COR-L47 (cell line): ENCODE measurements at places on chromosomes 2 and 18.
A peak's percentile ranks its signal among the peaks of the same experiment; 100 is the strongest.

DNA sequence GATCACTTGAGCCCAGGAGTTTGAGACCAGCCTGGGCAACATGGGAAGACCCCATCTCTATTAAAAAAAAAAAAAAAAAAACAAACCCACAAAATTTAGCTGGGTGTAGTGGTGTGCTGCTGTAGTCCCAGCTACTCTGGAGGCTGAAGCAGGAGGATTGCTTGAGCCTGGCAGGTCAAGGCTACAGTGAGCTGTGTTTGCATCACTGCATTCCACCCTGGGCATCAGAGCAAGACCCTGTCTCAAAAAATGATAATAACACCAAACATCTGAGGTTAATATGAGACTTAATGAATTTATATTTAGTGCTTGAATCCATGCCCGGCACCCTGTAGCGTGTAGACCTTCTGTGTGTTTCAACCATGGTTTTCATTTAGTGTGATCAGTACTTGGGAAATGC is 22.8 kb downstream of the CABLES1 start:
- DNase-seq, result no peak

DNA sequence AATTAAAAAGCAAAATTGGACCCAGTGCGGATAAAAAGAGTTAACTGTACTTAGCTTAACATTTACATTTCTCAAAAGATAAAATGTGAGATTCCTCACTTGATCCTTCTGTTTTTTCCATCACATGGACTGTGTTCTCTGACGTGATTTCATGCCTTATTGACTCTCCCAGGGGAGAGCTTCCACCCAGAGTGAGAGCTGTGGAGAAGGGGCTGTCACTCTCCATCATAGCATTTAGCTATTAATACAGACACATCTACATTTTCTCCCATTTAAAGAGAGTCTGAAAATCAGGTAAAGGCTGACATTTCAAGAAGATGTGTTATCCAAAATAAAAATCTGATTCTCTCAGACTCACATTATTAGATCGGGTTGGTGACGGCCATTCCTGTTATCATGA is 493.8 kb downstream of the FBXO15 start:
- no peak for DNase-seq

DNA sequence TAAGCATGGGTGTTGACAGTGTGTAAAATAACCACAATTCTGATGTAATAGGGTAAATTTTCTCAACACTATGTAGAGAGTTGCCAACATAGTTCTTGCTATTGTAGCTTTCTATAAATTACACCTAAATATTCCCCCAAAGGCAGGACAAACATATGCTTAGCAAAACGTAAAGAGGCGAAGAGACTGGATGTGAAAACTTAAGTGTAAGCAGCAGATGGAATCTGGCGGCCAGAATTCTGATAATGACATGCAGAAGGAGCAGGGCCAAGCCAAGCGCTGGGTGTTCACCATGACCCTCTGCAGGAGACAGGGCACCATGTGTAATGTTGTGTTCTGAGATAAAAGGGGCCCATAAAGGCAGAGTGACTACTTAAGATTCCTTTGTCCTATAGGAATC is 105.2 kb upstream of the ZNF521 start:
- DNase-seq, result no peak

DNA sequence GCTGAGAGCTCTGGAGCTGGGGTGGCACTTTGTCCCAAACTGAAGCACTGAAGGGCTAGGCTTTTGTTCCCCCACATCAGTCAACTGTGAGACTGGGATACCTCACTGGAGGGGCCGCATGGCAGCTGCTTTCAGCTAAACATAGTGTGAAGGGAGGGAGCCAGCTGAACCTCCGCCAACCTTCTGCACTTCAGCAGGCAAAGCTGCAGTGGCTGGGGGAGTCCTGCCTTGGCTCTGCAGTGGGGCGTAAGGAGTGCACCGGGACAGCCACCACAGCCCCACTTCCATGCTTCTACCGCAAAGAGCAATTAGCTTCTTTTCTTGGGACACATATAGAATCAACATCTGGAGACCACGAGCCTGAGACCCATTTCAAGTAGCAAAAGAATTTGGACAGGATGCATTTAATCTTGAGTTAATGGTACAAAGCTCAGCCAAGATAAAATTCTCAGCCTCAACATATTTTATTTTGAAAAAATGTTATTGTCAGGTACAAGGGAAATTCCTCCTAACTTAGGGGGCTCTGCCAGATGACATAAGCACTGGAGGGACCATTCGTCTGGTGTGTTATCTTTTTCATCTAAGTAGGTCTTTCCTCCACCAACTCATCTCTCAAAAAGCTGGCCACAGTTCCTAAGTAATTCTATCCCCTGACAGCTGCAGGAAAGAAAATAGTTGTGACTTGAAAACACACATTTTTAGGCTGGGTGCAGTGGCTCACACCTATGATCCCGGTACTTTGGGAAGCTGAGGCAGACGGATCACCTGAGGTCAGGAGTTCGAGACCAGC is 25.6 kb upstream of the MYCN start:
- DNase-seq, result no peak

GRCh38 chr2:43266711-43267111 is 40.3 kb upstream of the ZFP36L2 start:
- no peak for DNase-seq

- DNase-seq, result no peak
Observed at GRCh38 chr2:239269173-239269885, 131.5 kb downstream of the HDAC4 start.

- no peak for DNase-seq
Observed at GRCh38 chr2:195360242-195360641, 296.8 kb upstream of the SLC39A10 start.

GRCh38 chr2:39411181-39411944 is 25.7 kb downstream of the MAP4K3 start:
- DNase-seq, result no peak

GRCh38 chr2:39080152-39080551 is 40.7 kb downstream of the SOS1 start:
- no peak for DNase-seq

- no peak for DNase-seq
Observed at GRCh38 chr18:50458796-50459195, 84.0 kb downstream of the SKA1 start.

GRCh38 chr2:210795506-210795905 is 239.1 kb downstream of the CPS1 start:
- no peak for DNase-seq

GRCh38 chr2:11079136-11079824 is 76.0 kb upstream of the SLC66A3 start:
- peak; percentile 61 for DNase-seq

DNA sequence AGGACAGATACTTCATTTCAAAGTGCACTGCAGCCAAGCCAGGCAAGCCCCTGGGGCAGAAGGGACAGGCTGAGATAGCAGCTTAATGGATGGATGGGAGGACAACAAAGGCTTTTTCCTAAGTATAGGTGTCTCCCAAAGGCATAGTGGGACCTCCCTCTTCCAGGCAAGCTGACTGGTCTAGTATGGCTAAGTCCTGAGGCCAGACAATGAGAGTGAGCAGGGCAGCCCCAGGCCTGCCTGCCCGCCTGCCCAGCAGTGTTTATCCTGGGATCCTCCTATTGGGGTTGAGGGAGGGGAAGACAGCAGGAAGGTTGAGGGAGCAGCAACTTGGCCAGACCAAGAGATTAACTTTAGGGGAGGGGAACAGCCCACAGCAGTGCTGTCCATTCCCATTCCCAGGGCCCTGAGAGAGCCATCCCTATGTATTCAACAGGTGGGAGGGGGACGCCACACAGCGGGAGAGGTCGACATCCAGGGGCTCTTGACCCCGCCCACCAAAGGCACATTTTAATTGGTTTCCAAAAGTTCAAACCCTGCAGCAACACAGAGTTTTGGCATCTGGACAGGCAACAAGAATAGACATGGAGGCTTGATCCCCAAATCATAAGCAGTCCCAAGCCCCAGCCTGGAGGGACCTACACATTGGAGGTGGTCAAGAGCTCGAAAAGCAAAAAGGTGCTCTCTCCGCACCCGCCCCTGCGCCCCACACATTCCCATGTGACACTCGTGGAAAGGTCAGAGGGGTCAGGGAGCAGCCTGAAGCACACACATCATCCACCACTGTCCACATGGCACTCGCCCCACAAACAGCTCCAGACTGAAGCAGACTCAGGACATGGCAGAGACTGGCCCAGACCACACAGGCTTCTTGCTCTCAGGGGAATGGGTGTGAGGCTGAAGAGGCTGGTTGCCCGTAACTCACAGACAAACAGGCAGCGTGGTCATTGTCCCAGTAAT is 2.9 kb upstream of the SFXN5 start:
- DNase-seq, result no peak

DNA sequence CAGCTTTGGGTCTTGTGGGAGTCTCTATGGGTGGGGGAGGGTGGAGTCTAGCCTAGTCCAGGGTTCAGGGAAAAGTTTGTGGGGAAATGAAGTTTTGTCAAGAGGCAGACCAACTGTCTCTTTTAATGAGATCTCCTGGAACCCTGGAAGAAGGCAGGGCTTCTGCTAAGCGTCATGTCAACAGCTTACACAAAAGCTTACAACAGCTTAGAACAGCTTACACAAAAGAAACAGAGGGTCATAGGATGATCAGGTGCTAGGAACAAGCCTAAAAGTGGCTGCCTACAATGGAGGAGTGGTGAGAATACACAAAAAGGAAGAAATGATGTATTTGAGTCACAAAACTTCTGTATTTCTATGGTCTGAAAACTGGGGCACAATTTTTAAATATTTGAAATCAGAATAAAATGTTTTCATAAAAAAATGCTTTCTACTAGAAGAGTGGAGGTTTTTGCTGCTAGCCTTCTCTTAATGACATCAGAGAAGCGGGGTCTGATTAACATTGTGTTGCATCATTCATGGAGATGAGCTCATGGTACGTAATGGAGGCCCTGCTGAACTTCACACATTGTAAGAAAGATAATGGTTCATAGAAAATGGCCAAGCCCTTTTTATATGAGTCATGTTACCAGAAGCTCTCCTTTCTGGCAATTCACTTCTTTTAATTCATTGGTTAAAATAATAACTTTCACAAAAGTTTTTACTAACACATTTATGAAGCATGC is 351.0 kb downstream of the PIK3C3 start:
- DNase-seq, result no peak

- DNase-seq, result no peak
Observed at GRCh38 chr2:61775956-61776570, 77.8 kb downstream of the FAM161A start.

DNA sequence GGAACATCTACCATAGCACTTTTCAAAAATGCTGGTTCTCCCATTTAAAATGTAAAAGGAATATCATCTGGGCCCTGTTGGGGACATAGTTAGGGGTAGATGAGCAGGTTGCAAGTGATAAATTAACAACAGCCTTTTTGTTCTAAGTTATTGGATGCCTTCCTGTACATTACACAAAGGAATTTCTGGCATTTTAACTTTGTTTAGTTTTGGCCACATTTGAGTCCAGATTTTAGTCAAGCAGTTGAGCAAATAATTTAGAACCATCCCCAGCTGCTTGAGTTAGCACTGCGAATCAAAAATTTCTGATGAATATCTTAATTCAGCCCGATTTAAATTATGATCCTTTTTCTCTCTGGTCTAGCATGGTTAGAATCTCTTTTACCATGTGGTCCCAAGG is 124.4 kb downstream of the TTC27 start:
- DNase-seq, result no peak

DNA sequence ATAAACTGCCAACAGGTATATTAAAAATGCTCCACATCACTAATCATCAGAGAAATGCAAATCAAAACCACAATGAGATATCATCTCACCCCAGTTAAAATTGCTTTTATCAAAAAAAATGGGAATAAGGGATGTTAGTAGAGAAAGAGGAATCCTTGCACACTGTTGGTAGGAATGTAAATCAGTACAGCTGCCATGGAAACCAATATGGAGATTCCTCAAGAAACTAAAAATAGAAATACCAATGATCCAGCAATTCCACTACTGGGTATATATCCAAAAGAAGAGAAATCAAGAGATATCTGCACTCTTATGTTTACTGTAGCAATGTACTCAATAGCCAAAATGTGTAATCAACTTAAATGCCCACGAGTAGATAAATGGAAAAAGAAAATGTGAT is 40.6 kb downstream of the ZRANB3 start:
- no peak for DNase-seq

GRCh38 chr2:200439981-200440380 is 69.9 kb downstream of the KCTD18 start:
- no peak for DNase-seq

- DNase-seq, result no peak
Observed at GRCh38 chr2:12658310-12658945, 58.3 kb upstream of the TRIB2 start.

DNA sequence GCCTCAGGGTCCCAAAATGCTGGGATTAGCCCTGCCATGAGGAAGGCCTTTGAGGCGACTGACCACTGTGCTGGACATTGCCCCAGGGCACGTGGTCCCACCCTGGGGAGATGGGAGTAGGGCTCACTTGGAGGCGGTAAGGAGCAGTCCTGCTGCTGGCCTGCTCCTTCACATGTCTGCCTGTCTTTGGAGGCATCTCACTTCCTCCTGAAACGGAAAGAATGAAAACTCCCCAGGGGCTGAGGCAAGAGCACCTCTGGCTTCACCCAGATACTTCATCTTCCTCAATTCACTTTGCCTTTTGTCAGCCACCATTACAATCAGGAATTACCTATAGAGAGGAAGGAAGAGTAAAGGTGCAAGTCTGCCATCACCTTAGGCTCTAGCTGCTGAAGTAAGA is 59.9 kb upstream of the GATA6 start:
- DNase-seq, result no peak

GRCh38 chr18:75261430-75262223 is 51.0 kb downstream of the TSHZ1 start:
- DNase-seq, result no peak

DNA sequence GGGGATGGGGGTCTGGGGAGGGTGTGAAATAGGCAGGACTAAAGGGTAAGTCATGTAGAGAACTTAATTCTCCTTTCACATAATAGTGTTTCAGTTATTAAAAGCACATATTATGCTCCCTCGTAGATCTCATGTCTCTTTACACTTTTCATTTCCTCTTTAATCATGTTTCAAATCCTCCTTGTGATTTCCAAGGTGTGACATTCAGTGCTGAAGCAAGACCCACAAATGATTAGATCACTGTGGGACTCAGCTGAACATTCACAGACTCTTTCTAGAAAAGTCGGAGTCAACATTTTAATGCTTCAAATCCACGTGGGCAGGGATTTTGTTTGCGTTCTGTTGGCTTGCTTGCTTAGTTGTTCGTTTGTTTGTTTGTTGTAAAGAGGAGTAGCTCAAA is 34.7 kb upstream of the CALCRL start:
- DNase-seq, result no peak

GRCh38 chr18:70329071-70329470 is 40.2 kb downstream of the SOCS6 start:
- DNase-seq, result no peak

DNA sequence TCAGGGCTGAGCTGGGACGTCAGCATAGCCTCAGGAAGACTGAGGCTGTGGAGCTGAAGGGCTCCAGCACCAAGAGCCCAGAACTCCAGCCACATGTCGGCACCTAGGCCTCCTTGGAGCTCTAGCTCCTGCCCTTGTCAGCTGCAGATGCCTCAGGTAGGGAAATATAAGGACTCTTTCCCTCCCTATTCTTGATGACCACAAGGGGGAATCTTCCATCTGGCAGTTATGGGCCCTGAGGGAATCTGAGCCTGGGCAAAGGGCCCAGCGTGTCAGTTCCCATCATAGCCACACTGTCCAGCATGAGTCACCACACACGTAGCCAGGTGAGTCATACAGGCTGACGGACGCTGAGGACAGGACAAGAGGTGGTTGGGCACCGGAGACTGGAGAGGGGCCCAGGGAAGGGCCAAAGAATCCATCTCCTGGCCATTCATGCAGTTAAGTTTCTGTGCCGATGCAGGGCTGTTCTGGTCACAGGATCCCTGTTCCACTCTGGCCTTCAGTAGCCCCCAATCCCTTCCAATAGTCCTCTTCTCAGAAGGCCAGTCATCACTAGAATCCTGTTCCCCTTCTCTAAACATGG is 1.8 kb downstream of the MPV17 start:
- peak; percentile 18 for DNase-seq
